ENCODE measurements at places on chromosomes 6 and 20.

GRCh38 chr6:56628105-56628504, 14.6 kb downstream of the DST start:
- no peak for DNase-seq

- no peak for DNase-seq
Observed at GRCh38 chr6:43250992-43251373, 7.7 kb downstream of the TTBK1 start.

GRCh38 chr6:6753301-6753700, 164.8 kb downstream of the LY86 start:
- no peak for DNase-seq

- DNase-seq, result no peak
Observed at GRCh38 chr20:40814631-40814960, 125.6 kb upstream of the MAFB start.

- DNase-seq, result no peak
Observed at GRCh38 chr6:148193063-148193680, 149.5 kb upstream of the SASH1 start.

- DNase-seq, result no peak
Observed at GRCh38 chr6:35358086-35358485, 15.7 kb downstream of the PPARD start.

- no peak for DNase-seq
Observed at GRCh38 chr20:8633366-8633765, 435.5 kb upstream of the PLCB4 start.

DNA sequence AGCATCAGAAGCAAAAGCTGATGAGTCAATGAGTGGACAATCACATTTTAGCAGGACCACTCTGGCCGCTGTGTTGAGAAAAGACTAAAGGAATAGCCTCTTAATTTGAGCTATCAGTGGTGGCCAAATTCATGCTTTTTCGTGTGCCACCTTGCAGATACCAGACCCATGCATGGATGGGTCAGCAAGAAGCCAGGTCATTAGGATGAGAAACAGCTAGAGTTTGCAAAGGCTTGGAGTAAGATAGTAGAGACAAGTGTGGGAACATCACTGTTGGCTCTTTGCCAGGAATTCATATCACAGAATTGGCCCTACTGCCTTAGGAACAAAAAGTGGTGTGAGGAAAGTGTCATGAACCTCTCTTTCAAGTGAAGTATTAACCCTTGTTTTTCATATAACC, 25.5 kb downstream of the MRAP2 start:
- DNase-seq, result no peak

DNA sequence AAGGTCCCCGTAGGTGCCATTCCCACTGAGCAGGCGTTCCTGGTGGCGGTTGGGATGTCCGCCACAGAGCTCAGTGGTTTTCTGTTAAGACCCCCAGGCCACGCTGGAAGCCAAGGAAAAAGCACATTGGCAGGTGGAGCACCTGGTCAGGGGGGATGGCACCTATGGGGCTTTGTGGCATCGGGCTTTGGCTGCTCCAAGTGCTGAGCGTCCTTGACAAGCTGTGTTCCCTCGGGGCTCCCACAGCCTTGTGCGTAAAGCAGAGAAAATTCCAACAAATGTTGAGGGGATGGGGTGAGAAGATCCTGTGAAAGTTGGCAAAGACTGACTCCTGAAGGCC, 135.4 kb downstream of the JPH2 start:
- DNase-seq, result no peak

DNA sequence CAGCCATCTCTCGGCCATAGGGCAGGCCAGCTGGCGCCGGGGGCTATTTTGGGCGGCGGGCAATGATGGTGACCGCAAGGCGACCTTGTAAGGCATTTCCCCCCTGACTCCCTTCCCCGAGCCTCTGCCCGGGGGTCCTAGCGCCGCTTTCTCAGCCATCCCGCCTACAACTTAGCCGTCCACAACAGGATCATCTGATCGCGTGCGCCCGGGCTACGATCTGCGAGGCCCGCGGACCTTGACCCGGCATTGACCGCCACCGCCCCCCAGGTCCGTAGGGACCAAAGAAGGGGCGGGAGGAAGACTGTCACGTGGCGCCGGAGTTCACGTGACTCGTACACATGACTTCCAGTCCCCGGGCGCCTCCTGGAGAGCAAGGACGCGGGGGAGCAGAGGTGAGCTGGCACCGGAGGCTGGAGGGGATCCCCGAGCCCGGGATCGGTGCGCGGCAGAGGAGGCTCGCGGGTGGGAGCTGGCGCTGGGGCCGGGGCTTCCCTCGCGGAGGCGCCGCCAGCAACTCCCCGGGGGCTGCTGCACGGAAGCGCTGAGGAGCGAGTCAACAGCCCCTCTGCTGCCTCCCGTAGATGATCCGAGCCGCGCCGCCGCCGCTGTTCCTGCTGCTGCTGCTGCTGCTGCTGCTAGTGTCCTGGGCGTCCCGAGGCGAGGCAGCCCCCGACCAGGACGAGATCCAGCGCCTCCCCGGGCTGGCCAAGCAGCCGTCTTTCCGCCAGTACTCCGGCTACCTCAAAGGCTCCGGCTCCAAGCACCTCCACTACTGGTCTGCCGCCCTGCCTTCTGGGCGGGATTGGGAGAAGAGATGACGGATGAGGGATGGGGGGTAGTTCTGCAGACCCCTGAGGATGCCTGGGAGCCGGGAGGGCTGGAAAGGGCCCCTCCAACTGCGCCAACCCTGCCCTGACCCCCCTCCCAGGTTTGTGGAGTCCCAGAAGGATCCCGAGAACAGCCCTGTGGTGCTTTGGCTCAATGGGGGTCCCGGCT, at the start of the genes CTSA and NEURL2:
TSS of gene CTSA (plus strand) at position 351 of the 999 bp plus-strand sequence. CDS start at position 585, 234 bp downstream.
TSS of gene NEURL2 (minus strand) at position 224 of the 999 bp plus-strand sequence. CDS start at position 7, 217 bp downstream.
- DNase-seq, result peak; percentile 89

DNA sequence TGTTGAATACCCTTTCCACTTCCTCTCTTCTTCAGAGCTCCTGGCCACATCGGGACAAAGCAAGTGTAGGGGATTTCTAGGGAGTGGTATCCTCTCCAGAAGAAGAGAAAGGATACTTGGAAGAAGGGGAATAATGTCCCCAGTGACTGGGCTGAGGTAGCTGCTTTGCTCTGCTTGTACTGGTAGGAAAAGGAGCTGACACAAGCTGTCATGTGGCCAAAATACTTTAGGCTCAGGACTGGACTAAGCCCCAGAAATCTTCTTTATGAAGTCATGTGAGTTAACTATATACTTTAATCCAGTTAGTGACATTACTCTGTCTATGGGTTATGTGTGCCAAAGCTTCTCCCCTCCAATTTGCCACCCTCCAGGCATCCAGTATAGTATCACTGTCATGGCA, 40.5 kb downstream of the AKIRIN2 start:
- DNase-seq, result no peak

DNA sequence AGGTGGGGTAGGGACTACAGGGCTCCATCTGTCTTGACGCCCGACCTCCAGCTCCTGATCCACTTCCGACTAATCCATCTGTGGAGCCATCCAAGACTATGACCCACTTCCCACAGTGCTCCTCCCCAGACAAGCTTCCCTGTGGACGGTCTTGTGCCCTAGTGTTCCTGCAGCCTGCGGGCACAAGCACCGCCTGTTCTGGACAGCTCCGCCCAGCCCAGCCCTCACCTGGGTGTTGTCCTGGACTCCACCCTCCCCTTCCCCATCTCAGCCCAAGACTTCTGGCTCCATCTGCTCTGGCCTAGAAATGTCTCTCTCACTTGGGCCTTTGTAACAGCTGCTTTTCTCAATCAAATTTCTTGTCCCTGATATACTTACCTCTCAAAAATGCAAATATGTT, 102.0 kb downstream of the MAFB start:
- DNase-seq, result no peak

GRCh38 chr20:38771621-38772020, 23.4 kb downstream of the ACTR5 start:
- DNase-seq, result no peak

GRCh38 chr20:19880256-19881079, 122.4 kb downstream of the RIN2 start:
- DNase-seq, result no peak

DNA sequence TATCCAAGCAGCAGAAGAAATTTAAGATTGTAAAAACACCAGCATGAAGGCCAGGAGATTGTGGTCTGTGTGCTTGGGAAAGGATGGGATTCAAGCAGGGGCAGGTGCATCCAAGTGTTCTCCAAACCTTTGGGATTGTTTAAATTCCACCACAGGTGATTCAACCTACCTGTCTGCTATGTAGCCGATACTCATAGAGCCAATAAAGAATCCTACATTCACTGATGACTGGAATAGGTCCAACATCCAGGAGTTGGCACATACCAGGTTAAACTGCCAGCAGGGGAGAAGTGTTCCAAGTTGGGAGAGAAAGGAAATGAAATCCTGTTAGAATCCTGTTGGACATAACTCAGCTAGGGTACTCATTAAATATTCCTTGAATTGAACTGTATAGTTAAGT, 2.2 kb downstream of the SLC22A2 start:
- DNase-seq, result no peak

DNA sequence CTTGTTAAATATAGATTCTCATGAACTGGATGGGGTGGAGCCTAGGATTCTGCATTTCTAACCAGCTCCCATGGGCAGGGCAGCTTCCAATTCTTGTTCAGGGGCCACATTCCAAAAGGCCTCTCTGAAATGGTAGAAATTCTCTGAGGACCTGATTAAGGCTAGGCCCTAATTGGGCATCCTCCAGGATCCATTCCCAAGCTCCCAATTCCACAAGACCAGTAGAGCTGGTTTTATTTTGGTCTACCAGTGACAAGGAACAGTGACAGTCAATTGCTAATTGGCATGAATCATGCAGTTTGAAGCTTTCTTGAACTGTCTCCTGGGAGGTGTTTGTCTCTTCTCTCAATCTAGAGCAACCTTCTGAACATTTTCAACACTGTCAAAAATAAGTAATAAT, 3.0 kb downstream of the THBD start:
- no peak for DNase-seq

DNA sequence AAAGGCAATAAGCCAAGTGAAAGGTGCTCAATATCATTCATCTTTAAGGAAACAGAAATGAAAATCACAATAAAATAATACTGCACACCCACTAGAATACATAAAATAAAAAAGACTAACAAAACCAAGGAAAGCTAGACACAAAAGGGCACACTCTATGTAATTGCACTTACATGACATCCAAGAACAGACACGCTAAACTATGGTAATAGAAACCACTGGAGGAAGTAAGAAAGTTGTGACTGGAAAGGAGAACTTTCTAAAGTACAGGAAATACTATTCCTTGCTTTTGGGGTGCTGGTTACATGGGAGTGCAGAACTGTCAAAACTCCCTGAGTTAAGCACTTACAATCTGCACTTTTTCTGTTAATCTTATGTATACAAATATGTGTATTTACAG, 253.7 kb upstream of the RUNX2 start:
- peak; percentile 9 for DNase-seq

GRCh38 chr20:62376112-62377063, 9.3 kb upstream of the LAMA5 start:
- no peak for DNase-seq

DNA sequence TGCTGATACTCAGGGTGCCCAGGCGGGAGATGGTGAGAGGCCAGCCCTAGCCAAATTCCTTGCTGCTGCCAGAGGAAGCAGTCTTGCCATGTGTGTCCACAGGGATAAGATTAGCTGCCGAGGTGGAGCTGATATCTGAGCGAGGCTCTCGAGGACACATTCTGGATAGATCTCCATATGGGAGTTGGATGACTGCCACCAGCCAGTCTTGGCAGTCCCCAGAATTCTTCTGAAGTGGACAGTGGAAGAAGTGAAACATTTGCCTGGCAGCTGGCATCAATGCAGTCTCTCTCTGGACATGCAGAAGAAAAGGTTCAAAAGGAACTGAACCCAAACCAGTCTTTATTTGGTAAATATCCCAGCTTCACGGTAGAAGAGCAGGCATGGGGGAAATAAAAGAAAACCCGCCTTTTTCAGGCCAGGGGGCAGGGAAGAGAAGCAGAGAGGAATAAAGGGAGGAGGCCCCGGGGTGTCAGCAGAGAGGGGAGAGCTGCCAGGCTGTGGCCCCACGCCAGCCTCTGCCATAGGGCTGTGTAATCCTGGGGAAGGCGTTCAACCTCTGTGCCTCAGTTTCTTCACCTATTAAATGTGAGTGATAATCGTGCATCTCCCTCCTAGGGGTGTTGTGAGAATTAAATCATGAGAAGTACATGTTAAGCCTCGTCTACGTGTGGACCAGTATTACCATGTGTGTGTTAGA, 3.7 kb upstream of the FUCA2 start:
- DNase-seq, result no peak

DNA sequence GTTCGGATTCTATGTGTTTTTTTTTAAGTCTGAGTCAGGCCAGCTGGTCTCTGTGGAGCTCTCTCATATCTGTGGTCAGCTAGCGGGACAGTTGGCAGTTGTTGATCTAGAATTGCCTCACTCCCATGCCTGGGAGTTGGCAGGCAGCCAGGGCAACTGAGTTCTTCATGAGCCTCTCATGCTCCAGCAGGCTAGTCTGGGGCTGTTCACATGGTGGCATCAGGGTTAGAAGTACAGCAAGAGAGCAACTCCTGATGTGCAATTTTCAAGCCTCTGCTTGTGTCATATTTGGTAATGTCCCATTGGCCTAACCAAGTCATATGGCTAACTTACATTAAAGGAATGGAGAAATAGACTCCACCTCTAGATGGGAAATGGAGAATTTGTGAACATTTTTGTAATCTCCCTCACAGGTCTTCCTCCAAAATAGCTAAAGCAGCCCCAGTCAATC, 6.7 kb upstream of the IFT52 start:
- peak; percentile 58 for DNase-seq

GRCh38 chr6:123448306-123448884, 188.4 kb downstream of the TRDN start:
- no peak for DNase-seq

- no peak for DNase-seq
Observed at GRCh38 chr6:111603685-111604084, 2.0 kb downstream of the TRAF3IP2 start.

- DNase-seq, result no peak
Observed at GRCh38 chr6:139468178-139468819, 93.9 kb upstream of the CITED2 start.

Measured in KBM-7 (cell line).